NCI-H1930 (cell line): ENCODE measurements at places on chromosomes 7 and 10.

DNA sequence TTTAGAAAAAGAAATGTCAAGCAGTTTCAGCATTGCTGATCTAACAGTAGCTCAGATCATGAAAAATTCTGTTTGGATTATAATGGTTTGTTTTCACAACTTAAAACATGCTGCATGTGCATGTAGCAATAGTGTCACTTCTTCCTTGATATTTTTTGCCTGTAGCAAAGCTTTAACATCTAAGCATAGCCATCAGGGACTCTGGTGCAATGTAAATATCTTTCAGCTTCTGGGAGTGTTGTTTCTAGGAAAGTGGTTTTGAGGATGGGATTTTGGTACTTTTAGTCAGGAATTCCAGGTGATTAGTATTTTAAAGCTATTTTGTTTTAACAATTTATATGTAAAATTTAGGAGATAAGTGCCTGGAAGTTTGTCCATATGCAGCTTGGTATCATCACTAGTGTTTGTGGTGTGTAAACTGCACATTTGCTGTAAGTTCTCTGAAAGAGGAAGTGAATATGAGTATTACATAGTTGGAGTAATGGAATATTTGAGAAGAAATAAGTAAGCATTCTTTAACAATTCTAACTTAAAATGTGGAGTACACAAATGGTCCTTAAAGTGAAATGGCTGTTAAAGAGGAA lies 1.9 kb downstream of the RSBN1L start:
- DNase-seq = no peak

- DNase-seq = peak; percentile 50
Observed at GRCh38 chr7:29194594-29195427, at the start of gene CHN2. Gene CHN2, plus strand, starts transcription at chr7:29194775.

- DNase-seq = peak; percentile 5
Observed at GRCh38 chr10:91163269-91163868, 57.1 kb upstream of the PCGF5 start.

DNA sequence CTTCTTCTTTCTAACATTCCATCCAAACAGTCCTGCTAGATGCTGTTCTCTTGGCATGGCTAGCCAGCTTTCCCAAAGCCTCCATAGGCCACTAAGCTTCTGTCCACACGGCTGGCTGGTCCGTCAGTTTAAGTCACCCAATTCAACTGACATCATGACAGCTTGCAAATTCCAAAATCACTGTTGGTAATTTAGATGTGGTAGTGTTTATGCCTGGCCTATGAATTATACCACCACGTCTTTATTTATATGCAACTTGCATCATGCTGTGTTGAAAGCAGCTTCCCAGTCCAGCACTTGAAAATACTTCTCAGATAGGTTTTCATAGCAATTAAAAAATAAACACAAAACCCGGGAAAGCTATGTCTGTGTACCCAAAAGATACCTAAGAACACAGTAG lies 2.2 kb upstream of the VIM start:
- no peak for DNase-seq

DNA sequence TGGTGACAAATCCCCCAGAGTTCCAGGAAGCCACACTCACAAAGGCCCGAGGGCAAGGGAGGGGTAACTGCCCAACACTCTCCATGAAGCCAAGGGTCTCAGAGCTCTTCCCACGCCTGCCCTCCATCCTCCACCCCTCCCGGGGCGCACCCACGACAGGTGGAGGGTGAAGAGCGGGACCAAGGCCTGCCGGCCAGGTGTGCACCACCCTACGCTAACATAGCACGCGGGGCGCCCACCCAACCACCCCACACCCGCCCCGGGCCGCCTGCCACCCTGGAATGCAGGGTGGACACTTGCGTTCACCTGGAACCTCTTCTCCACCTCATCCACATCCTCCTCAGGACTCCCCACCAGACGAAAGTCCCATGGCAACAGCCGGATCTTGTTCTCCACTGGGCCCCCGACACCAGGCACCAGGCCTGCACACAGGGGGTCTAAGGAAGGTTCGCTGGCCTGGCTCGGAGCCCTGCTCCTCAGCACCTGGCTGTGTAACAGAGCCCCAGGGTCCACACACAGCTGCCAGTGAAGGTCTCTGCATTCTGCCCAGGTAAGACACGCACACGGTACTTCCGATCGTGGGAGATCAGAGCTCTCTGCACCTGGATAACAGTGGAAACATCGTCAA lies 32.7 kb downstream of the MAD1L1 start:
- DNase-seq = no peak

DNA sequence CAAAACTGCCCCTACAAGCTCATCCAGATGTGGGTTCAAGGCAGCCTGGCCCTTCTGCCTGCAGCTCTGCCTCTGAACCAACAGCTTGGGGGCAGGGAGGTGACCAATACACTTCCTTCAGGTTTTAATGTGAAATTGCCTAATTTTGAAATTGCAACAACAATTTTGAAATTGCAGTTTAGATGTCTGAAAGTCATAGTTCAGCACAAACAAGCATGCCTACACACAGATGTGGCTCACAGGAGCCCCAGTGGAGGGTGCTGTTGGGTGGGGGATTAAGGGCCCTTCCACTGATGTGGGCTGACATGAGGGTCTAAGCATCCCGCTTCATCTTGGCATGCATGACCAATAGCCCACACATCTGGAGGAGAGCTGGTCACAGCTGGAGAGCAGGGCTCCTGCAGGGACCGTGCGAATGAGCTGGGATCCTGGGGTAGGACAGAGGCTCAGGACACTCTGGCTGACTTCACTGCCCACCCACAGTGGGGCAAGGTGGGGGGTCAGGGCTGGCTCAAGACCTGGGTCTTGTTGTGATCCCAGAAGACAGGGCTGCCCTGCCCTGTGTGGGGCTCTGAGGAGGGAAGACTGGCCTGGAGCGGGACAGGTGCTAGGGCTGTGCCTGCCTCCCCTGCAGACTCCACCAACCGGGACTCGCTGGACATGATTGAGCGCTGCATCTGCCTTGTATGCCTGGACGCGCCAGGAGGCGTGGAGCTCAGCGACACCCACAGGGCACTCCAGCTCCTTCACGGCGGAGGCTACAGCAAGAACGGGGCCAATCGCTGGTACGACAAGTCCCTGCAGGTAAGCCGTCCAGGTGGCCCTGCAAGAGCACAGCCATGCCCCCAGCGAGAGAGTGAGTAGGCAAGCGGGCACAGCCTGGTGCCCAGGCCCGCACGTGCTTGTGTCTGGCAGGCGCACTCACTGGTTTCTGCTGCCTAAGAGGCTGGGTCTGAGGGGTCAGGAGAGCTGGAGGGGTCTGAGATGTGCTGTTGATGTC lies 32.3 kb downstream of the CHAT start:
- no peak for DNase-seq
